ENCODE measurements at places on chromosomes 13 and 19. TPM values are rescaled to one million over a fixed set of nuclear protein-coding genes. Genes with fewer than 3 reads are reported as not detected.

Gene CCNA1
- total RNA-seq, result not detected

Gene HIPK4
- total RNA-seq, result not detected

Gene SERP2
- total RNA-seq, result not detected

Gene KLF2
- not detected for total RNA-seq

Gene ZNF414
- 11.8 TPM for total RNA-seq

Gene MYH14
- not detected for total RNA-seq

Gene IGFL1
- not detected for total RNA-seq

Gene WDR88
- total RNA-seq, result not detected

Gene IRS2
- not detected for total RNA-seq

Gene C2CD4C
- not detected for total RNA-seq

Gene PRTN3
- total RNA-seq, result not detected

Gene SLC10A2
- not detected for total RNA-seq

Gene C19orf81
- 1.1 TPM for total RNA-seq

Gene RAX2
- total RNA-seq, result not detected

Gene CD37
- 975 TPM for total RNA-seq

Gene PRMT1
- 522 TPM for total RNA-seq

Gene MAMSTR
- 0.58 TPM for total RNA-seq

Gene PABPC3
- 0.14 TPM for total RNA-seq

Gene ALOX5AP
- total RNA-seq, result 512 TPM

Gene KLK8
- not detected for total RNA-seq

Gene MYO1F
- total RNA-seq, result not detected

Gene NDUFA3
- 79.5 TPM for total RNA-seq

Gene FCER2
- 0.14 TPM for total RNA-seq
